ENCODE measurements at places on chromosomes 7 and 10.

DNA sequence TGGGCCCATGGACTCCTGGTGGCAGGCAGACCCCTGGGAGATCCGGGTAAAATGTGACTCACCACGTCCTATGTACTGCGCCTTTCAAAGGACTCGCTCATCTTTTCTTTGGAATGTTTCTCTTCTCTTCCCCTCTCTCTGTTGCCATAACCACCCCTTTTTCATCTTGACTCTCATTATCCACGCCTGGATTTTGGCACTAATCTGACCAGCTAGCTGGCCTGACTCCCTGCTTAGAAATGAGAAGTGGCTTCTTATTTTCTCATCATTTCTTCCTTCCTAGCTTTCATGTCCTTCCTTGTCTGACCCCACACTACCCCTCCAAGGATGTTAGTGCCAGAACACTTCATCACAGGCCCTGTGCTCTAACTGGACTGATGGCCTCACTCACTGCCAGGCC, 98.0 kb upstream of the FAM171A1 start:
- DNase-seq = no peak

DNA sequence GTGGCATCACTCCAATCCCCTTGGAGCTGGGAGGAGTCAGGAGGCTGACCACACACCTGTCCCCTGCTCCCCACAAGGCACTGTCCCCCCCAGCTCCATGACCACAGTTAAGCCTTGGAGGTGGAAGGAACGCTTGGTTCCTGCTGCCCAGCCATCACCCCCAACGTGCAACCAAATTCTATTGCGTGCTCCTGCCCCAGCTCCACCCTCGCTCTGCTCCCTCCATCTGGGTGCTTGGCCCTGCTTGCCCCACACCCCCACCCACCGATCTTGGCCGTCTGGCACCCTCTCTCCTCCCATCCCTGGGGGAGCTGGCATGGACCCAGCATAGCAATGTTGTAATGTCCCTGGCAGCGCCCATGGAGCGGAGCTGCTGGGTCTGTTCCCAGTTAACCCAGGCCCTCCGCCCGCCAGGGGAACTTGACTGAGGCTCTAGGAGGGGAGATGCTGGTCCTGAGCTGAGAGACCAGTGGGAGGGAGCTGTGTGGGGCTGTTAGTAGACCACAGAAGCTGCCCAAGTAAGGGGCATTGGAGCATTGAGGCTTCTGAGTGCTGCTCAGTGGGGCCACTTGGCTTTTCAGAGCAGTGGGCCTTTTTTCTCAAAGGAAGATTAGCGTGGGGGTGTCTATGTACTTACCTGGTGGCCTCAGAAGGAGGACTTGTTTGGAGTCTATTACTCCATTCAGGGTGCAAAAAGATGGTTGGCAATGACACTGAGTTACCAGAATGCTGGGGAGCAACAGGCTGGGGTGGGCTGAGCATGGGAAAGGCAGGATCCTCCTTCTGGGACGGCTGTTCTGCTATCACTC, 1.1 kb downstream of the EPHB6 start:
- DNase-seq = no peak

DNA sequence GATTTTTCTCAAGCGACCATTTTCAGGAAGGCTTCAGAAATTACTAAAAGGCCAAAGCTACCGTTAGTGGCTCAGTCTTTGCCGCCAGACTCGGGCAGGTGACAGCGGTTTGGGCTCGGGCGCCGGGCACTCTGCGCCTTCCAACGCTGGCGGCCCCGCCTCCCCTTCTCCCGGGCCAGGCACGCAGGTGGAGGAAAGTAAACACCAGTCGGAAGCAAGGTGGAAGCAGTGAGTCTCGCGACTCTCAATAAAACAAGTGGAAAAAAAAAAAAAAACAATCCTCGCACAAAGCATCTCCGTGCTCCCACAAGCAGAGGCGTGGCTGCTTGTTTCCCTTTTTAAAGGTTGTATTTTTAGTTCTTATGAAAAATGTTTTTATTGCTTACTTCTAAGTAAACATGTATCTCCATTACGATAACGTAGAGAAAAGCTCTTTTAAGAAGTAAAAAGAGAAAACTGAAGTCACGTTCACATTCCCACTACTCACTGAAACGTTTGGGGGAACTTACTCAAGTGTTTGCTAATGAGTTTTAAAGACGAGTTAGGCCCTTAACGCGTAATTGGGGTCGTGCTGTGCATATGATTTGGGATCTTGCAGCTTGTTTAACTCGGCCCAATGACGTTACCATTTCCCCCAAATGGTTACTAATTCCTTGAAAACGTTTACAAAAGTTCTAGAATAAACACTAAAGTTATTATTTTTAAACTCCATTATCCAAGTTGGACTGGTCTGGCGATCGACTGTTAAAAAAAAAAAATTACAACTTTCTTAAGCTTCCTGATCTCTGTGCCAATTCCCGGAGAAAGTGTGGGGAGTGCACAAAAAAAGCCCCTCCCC, 864 bp downstream of the CDCA7L start:
- DNase-seq = peak; percentile 68

GRCh38 chr10:11317936-11318670, 293.3 kb downstream of the USP6NL start:
- no peak for DNase-seq

DNA sequence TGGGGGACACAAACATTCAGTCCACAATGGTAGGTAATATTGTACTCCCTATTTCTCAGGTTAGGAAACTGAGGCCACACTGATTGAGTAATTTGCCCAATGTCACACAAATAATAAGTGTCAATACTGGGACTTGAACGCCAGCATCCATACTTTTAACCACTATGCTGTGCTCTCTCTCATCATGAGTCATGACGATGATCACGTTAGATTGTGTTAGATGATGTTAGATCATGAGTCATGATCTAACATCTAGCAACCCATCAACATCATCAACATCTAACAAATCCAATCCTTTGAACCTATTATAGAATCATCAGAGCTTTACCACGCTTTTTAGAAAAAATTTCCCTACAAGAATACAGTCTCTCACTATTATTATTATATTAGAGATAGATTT, 28.1 kb upstream of the HERPUD2 start:
- no peak for DNase-seq

DNA sequence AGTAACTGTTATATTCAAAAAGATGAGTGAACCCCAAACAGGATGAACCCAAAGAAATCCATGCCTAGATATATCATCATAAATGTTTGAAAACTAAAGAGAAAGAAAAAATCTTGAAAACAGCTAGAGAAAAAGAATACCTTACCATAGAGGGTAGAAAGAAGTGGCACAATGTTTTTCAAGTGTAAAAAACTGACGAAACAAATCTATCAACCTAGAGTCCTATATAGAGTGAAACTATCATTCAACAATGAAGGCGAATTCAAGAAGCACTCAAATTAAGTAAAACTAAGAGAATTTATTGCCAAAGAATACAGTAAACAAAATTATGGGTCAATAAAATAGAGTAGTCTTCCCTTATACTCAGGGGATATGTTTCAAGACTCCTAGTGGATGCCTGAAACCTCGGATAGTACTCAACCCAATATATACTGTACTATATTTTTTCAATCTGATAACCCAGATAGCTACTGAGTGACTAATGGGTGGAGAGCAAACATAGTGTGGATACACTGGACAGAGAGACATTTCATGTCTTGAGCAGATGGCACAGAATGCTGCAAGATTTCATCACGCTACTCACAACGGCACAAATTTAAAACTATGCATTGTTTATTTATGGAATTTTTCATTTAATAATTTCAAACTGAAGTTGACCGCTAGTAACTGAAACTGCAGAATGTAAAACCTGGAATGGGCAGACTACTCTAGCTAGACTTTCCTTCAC, 52.6 kb upstream of the TMEM106B start:
- DNase-seq = no peak

DNA sequence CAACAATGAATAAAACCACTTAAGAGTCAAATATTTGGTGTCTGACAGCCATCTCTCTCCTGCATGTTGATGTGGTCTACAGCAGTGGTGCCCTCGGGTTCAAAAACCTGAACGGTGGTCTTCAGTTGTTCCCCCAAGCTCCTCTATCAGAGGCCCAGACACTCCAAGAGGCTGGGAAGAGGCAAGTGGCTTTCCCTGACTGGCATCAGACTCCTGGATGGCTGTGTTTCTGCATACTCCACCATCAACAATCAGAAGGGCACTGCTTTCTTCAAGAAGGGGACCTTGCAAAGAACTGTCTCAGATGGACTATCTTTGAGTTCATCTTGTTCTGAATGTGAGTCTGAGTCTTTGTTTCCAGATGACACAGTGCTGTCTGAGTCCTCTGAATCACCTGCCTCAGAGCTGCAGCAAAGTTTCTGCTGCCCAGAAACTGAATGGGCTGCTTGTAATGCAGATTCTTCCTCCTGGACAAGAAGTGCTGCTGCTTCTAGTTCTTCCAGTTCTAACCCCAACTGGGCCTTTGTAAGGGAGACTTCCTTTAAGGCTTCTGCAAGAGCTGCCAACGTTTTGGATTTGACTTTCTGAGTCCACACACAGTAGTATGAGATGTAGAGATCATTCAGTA, 5.9 kb upstream of the SGMS1 start:
- peak; percentile 42 for DNase-seq

- peak; percentile 75 for DNase-seq
These were observed 3.1 kb upstream of the CUX1 start for GRCh38 chr7:101814081-101814990.

DNA sequence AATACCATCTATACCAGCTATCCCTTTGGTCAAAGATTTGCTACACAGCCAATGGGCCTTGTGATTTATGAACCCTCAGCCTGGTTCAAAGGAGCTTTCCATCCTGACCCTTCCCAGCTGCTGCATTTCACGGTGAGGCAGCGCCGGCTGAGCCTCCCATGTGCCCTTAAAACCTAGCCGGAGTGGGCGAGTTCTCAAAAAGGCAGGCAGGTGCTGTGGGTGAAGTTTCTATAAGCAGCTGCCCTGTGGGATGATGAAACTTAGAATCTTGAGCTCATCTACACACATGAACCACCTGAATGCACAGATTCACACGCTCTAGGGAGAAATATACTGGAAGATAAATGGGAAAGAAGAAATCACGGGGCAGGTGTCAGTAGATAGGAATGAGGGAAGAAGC, 224.7 kb downstream of the MLLT10 start:
- no peak for DNase-seq

DNA sequence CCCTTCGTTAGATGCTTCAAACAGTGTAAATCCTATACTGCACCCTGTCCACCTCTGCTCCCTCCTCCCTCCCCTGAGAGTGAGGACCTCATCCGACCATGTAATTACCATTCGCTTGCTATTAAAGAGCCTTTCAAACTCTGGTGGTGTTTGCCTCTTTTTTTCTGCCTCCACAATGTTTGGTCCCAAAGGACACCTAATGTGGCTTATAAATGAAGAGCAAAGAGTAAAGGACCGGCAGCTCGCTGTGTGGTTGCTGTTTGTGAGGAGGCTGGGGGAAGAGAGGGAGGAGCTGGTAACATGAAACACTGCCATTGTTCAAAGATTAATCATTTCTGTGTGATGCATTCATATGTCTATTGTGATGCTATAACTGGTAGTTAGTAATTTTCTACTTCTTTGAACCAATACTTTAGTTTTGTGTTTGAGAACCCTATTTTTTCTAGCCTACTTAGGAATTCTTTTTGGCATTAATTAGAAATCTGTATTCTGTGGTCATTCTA, 27.9 kb downstream of the MTURN start:
- peak; percentile 29 for DNase-seq

- no peak for DNase-seq
These were observed 30.8 kb downstream of the ZNF12 start for GRCh38 chr7:6675807-6676405.

Data from activated CD4-positive, alpha-beta T cell treated with anti-CD3 and anti-CD28 coated beads for 48 hours (primary cell).